ENCODE measurements at places on chromosomes 1 and 21. TPM values are rescaled to one million over a fixed set of nuclear protein-coding genes. Genes with fewer than 3 reads are reported as not detected.

ITLN1 gene
- total RNA-seq: not detected

PM20D1 gene
- total RNA-seq: not detected

COQ8A gene
- 10.2 TPM for total RNA-seq

GJA8 gene
- not detected for total RNA-seq

CPTP gene
- 40.1 TPM for total RNA-seq

SHCBP1L gene
- 0.17 TPM for total RNA-seq

URB2 gene
- 17.3 TPM for total RNA-seq

ADGRL2 gene
- 22.4 TPM for total RNA-seq

EFNA1 gene
- total RNA-seq: 26.3 TPM

NBPF4 gene
- not detected for total RNA-seq

SIK1 gene
- total RNA-seq: 2.7 TPM

KCNJ6 gene
- total RNA-seq: under 0.01 TPM

ANGPTL3 gene
- not detected for total RNA-seq

RNU1-3 gene
- total RNA-seq: under 0.01 TPM

WDR47 gene
- 8.0 TPM for total RNA-seq

DTL gene
- total RNA-seq: 31.5 TPM

BEST4 gene
- total RNA-seq: 0.12 TPM

EDN2 gene
- 6.3 TPM for total RNA-seq

RPS27 gene
- 2,488 TPM for total RNA-seq

ZNF683 gene
- total RNA-seq: not detected

CFAP141 gene
- not detected for total RNA-seq

IRF6 gene
- total RNA-seq: 43.8 TPM

C1orf94 gene
- total RNA-seq: not detected

PROK1 gene
- total RNA-seq: not detected

KCNE1 gene
- not detected for total RNA-seq

Measured in epithelial cell of proximal tubule (primary cell).